Right hindlimb (tissue), 1 donor: ENCODE measurements at places on chromosomes 4 and X.

DNA sequence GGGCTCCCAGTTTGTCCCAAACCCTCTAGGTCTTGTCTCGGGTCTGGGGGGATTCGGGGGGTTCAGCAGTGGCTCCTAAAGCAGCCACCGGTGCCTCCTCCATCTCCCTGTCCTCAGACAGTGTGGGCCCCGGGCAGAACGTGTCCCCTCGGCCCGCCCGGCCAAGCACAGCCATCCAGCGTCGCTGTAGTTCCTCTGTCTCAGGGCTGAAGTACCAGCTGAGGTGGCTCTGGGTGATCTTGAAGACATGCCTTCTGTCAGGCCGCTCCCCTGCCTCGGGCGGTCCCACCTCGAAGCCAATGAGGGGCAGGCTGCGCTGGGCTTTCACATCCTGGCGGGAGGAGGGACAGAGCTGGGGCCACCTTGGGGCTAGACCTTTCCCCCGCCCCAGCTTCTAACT is 5.9 kb downstream of the TSR2 start:
- DNase-seq, result no peak

DNA sequence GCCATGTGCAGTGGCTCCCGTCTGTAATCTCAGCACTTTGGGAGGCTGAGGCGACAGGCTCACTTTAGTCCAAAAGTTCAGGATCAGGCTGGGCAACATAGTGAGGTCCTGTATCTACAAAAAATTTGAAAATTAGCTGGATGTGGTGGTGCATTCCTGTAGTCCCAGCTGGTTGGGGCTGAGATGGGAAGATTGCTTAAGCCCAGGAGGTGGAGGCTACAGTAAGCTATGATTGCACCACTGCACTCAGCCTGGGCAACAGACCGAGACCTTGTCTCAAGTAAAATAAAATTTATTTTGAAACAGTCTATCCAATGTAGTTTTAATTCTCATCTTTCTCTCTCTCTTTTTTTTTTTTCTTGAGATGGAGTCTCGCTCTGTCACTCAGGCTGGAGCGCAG is 21.1 kb downstream of the RBM10 start:
- DNase-seq, result no peak

DNA sequence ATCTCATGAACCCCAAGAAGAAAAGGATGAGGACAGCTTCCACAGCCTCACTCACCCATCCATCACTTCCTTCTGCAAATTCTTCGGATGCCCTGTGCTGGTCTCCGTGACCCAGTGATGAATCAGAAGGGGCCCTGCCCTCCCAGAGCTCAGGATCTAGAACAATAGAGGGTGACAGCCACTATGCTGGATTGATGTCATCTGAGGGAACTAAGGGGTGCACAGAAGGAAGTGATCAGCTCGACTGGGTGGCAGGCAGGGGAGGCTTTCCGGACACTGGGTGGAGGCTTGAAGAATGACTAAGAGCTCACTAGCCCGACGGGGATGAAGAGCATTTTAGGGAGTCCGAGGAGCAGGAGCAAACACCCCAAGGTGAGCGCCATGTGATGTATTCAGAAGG is 1.4 kb upstream of the ZNF185 start:
- DNase-seq, result no peak

DNA sequence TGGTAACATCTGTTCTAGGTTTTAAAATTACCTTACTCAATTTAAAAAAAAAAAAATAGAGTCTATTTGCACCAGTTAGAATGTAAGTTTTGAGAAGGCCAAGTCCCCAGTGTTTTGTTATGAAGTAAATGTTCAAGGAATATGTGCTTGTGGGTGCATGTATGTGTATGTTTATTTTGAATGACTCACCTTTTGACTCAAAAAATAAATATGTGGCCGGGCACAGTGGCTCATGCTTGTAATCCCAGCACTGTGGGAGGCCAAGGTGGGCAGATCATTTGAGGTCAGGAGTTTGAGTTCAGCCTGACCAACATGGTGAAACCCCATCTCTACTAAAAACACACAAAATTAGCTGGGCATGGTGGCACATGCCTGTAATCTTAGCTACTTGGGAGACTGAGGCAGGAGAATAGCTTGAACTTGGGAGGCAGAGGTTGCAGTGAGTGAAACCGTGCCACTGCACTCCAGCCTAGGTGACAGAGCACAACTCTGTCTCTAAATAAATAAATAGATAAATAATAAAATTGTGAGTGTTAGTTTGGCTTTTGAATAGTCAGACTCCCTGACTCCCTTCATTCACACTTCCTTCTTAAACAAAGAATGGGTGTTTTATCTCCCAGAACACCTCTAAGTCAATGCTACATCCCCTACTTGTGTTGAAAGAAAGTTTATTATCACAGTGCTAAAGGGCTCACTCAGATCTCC is 511.3 kb upstream of the PCDH7 start:
- DNase-seq, result no peak

DNA sequence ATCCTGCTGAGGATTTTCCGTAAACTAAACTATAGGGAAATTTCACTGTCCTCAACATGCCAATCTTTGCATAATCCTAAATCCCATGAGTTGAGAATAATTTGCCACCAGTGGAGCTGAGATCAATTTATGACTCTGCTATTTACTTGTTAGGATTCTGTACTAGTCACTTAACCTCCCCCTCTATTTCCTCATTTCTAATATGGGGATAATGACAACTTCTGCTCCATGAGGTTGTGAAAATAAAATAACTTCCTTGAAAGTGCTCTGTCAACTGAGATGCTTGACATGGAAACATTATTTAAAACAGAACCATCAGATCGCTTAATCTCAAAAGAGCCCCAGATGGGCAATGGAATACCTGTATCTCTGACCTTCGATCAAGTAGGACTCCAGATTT is 2.6 kb upstream of the FGF16 start:
- DNase-seq, result no peak

- DNase-seq, result no peak
These were observed 2.9 kb downstream of the HPGDS start for GRCh38 chr4:94339779-94340178.

DNA sequence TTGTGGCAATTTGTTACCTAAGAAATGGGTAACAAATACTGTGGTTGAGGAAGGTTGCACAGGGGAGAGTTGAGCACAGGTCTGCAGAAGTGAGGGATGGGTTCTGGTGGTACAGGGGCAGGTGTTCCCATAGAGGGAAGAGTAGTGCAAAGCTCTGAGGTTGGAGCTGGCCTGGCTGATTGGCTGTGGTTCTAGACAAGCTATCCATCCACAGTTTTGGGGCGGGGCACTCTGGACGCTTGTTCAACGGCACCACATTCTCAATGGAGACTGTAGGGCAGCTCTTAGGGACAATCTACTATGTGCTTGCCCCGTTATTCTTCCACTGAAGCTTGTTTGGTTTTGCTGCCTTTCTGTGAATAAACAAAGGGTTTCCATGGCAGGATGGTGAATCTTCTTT is 35.4 kb downstream of the NAT8L start:
- no peak for DNase-seq

DNA sequence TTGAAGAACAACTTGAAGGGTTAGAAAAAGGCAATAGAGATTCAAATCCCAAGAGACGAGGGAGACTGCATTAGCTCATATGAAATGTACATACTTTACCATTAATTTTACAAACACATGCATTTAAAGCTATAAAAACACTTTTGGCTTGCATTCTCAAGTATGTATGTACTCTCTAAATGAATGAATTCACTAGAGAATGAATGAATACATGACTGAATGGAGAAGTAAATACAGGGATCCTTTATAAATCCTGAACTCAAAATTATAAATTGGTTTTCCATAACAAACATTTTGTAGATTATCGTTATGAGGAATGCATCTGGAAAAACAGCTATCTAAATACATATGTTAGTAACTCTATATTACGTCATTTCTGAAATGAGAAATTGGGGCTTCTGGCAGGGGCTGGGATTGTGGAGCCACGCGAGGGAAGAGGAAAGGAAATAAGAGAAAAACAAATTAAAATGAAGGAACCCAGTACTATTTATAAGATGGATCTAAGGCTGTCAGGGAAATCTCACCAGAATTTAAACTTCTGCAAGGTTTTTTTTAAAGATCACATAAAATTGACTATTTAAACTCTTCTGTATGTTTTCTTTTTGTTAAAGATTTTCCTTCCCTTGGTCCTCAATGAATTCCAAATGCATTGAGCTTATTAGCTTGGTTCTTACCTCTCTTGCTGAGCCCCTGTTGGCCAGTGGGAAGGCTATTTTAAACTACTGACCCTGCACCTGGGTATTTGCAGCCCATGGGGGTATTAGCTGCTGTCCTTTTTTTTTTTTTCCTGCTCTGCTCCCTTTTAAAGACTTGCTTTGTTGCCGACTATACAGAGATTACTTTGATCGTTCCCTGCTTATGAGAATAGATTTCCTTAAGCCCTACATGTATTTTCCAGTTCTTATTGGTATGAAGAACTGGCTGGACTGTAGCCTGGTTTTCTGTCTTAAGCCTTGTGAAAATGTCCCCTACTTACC is 207.8 kb downstream of the ADGRL3 start:
- peak; percentile 66 for DNase-seq

- no peak for DNase-seq
These were observed 21.2 kb downstream of the TMEM255A start for GRCh38 chrX:120290107-120290506.

- no peak for DNase-seq
These were observed 143.6 kb upstream of the TEX13C start for GRCh38 chrX:125175991-125176584.

- peak; percentile 21 for DNase-seq
These were observed 19.9 kb upstream of the CPLX1 start for GRCh38 chr4:845836-846251.

- DNase-seq, result no peak
These were observed 272.2 kb upstream of the EMCN start for GRCh38 chr4:100789991-100790390.

DNA sequence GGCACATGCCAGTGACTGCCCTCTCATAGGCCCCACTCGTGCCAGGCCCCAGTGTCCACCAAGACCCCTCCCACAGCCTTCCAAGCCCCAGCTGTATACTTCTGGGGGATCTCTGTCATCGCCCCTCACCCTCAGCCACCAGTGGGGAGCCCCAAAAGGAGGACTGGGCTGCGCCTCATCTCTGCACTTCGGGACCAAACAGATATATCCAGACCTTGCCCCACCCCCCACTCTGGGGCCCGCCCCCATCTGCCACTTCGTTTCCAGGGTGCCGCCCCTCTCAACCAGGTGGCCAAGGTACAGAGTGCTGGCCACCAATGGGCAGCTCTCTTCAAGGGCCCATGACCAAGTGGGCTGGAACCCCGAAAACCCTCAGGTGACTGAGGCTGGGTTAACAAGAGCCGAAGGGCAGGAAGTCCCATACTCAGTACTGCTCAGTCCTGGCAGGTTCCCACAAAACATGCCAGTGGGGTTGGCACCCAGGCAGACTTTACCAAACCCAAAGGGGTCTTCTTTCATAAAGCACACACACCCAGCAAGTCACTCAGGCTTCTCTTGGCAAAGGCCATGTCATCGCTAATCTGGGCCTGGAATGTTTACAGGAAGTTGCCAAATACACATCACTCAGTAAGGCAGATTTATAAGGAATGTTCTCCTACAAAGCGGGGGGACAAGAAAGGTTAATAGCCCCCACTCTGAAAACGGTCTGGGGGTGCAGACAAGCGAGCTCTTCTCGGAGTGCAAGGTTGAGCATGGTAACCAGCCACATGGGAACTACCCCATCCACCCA is 4.4 kb downstream of the ZFYVE28 start:
- DNase-seq, result no peak

DNA sequence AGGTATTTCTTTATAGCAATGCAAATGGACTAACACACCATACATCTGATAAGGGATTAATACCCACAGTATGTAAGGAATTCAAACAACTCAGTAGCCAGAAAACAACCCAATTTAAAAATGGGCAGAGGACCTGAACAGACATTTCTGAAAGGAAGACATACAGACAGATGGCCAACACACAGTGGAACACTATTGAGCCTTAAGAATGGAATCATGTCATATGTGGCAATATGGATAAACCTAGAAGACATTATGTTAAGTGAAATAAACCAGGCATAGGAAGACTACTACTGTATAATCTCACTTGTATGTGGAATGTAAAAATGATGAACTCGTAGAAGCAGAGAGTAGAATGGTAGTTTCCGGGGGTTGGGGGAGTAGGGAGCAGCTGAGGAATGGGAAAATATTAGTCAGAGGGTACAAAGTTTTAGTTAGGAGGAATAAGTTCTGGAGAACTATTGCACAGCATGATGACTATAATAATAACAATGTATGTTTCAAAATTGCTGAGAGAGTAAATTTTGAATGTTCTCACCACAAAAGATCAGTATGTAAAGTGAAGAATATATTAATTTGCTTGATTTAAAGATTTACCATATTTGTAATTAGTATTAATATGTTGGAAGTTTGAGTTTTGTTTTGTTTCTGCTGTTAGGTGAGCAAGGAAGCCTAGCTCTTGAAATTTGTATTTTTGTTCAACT is 25.2 kb downstream of the WDR44 start:
- DNase-seq, result no peak

DNA sequence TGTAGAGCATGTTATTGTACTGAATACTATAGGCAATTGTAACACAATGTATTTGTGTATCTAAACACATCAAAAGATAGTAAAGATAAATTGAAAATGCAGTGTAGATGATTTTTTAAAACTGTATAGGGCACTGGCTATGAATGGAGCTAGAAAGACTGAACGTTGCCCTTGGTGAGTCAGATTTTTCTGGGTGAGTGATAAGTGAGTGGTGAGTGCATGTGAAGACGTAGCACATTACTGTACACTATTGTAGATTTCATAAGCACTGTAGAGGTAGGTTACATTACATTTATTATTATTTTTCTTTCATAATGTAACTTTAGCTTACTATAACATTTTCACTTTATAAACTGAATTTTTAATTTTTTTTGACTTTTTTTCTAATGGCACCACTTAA is 1491.6 kb downstream of the TECRL start:
- DNase-seq, result no peak

DNA sequence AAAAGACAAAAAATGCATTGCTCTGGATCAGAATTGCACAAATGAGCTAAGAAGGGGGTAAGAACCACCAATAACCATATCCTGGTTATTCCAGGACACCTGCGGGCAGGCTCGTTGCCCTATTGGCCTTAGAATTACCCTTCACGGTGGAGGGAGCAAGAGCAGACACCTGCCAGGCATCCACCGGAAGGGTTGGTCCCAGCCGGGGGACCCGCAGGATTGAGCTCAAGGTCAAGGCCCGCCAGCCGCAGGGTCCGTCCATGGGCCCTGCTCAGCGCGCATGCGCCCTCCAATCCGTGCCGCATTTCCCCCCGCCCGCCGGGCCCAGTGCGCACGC is 575 bp downstream of the SLC25A6 start:
- no peak for DNase-seq

DNA sequence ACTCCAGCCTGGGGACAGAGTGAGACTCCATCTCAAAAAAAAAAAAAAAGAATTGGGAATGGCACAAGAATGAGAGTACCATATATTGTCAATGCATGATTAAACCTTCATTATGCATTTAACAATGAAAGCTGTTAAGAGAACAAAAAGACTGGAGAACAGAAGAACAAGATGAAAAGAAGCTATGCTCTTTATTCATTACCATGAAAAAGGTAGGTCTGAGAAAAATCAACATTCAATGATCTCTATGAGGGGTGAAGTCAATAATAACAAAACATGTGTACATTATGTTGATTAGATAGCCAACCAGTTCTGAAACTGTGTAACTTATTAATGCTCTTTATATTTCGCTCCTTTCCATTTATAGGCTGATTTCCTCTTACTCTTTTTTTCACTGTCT is 100.9 kb downstream of the BRWD3 start:
- no peak for DNase-seq

GRCh38 chr4:3372933-3373465 is 68.8 kb upstream of the HGFAC start:
- no peak for DNase-seq

GRCh38 chrX:154096140-154097002 is 1.1 kb downstream of the MECP2 start:
- DNase-seq, result no peak
